NCI-H187 (cell line): ENCODE measurements at places on chromosomes 16 and 17.
A peak's percentile ranks its signal among the peaks of the same experiment; 100 is the strongest.

- DNase-seq = peak; percentile 82
Measured at GRCh38 chr16:84186685-84187437, at the start of gene TAF1C. Gene TAF1C (minus strand): TSS chr16:84187057. CDS start chr16:84184988, 2,069 bp downstream.

DNA sequence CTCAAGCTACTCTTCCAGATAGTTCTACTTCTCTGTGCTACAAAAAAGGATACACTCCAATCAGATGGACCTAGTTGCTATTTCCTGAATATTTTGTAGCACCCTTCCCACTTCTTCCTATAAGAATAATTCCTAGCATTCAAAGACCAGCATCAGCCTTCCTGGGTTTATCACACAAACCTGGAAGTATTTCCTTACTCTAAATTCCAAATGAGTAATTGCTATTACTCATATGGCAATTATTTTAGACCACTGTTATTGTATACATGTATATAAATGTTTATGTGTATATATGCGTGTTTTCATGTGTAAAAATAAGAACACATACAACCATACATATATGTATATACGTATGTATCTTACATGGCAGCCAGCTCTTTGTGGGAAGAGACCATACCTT, 130.6 kb downstream of the MYO1D start:
- no peak for DNase-seq

- DNase-seq = no peak
Measured at GRCh38 chr17:64020056-64020766, at the start of gene ICAM2. Gene ICAM2 (minus strand): TSS chr17:64020633. CDS start chr17:64006691, 13,942 bp downstream.

GRCh38 chr17:2172077-2172851, 117.4 kb downstream of the HIC1 start:
- DNase-seq = no peak

GRCh38 chr16:86604436-86605193, 26.3 kb downstream of the FOXL1 start:
- DNase-seq = no peak

GRCh38 chr17:81294512-81295030, 536 bp downstream of the SLC38A10 start:
- DNase-seq = no peak

DNA sequence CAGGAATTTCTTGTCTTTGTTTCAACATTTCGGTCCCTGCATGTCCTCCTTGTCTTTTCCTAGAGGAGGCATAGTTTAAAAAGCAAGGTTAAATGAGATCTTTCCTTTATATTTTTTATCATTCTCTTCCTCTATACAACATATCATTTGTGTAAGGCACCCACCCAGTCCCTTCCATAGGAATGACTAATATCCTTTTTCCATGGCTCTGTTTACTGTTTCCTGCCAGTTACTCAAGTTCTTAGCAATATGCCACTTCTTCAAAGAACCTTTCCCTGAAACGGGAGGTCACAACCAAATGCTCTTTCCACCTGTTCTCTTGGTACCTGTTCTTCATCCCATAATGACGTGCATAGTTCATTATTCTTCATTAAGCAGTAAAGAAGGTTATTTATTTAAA, 1237.1 kb upstream of the GOT2 start:
- no peak for DNase-seq

GRCh38 chr17:29949696-29950095, 8.3 kb downstream of the EFCAB5 start:
- peak; percentile 82 for DNase-seq

- DNase-seq = no peak
Measured at GRCh38 chr17:34739386-34739785, 160.0 kb downstream of the TMEM132E start.

DNA sequence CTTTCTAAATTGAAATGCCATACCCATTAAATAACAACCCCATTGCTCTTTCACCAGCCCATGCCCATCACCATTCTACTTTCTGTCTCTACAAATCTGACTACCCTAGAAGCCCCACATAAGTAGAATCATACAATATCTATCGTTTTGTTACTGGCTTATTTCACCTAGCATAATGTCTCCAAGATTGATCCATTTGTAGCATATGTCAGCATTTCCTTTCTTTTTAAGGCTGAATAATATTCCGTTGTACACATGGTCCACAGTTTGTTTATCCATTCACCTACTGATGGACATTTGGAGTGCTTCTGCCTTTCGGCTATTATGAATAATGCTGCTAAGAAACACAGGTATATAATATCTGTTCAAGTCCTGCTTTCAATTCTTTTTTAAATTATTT, 393.1 kb upstream of the SOX9 start:
- DNase-seq = no peak

DNA sequence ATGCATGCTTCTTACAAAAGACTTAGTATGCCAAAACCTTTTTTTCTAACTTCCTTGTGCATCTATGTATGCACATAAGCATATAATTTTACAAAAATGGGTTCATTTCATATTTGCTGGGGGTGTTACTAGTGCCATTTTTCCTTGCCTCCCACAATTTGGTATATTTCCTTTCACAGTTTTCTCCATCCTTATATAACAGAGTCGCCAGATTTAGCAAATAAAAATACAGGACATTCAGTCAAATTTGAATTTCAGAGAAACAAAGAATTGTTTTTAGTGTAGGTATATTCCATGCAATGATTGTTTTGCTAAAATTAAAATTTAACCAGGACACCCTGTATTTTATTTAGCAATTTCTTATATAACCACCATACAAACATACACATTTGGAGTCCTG, 4.0 kb upstream of the FBXO39 start:
- no peak for DNase-seq

DNA sequence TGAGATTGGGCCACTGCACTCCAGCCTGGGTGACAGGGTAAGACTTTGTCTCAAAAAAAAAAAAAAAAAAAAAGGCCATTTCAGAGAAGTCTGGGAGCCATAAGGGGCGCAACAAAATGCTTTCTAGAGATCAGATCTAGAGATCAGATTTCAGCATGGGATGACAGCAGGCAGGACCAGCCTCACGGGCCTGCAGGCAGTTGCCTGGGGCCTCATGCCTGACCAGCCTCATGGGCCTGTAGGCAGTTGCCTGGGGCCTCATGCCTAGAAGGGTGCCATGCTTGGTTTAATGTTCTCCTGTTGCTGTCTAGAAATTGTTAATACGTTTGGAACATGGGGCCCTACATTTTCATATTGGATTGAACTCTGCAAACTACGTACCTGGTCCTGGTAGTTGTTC, 59.4 kb downstream of the MARF1 start:
- DNase-seq = no peak

DNA sequence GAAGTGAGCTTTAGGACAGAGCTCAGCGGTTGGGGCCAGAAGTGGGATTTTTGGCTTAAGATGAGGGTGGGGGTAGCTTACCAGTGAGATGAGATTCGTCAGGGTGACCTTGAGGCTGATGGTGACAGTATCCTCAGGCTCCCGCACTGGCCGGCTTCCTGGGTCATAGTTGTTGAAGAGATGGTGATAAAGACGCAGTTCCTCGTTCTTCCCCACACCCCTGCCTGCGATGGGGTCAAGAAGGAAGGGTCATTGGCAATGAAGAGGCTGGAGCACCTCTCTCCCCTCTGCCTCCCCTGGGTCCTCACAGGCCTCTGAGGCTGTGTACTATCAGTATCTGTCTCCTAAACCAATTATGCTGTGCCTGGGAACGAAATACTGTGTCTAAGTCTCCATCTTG, 358 bp downstream of the CHRNE start:
- no peak for DNase-seq

DNA sequence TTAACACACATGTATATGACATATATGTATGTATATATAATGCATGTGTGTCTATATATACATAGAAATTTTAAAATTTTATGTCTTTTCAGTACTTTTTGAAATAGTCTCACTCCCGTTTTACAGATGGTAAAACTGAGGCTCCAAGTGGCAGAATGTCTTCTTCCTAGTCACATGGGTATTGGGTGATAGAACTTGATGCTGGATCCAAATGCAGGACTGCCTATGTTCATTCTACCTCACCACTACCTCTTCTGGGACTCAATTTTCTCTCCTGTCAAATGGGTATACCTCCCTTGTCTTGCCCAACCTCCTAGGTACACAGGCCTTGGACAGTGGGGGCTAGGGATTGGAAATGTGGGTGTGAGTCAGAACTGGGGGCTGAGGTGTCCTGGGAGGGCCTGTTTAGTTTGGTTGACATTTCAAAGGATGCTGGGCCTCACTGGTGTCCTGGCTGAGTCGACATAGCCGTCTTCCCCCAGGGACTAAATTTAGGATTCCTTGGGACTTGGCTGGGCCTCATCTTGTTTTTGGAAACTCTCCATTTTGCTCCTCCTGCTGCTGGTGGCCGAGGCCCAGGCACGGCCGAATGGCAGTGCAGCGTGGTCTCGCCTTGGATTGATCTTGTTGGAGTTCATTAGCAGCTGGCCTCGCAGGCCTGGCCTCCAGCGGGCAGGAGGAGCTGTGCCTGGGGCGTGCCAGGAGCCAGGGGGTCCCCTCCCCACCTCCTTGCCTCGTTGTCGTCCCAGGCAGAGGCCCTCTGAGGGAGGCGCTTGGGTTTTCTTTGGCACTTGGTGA, 25.9 kb downstream of the NKD1 start:
- DNase-seq = no peak

DNA sequence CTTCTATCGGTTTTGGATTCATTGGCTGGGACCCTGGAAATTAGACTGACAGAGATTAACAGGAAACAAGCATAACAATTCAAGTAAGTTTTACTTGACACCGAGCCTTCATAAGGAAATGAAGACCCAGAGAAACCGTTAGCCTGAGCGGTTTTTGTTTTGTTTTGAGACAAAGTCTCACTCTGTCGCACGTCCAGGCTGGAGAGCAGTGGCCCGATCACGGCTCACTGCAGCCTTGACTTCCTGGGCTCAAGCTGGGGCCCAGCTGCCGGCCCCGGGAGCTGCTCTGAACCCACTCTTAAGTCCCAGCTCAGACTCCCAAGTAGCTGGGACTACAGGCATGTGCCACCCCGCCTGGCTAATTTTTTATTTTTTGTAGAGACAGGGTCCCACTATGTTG, 321.3 kb downstream of the SEC14L1 start:
- DNase-seq = no peak

- no peak for DNase-seq
Measured at GRCh38 chr16:12798846-12799245, 4.8 kb downstream of the CPPED1 start.

GRCh38 chr16:87366288-87366687, 17.3 kb downstream of the FBXO31 start:
- DNase-seq = no peak

- no peak for DNase-seq
Measured at GRCh38 chr16:76222853-76223252, 54.3 kb upstream of the CNTNAP4 start.

DNA sequence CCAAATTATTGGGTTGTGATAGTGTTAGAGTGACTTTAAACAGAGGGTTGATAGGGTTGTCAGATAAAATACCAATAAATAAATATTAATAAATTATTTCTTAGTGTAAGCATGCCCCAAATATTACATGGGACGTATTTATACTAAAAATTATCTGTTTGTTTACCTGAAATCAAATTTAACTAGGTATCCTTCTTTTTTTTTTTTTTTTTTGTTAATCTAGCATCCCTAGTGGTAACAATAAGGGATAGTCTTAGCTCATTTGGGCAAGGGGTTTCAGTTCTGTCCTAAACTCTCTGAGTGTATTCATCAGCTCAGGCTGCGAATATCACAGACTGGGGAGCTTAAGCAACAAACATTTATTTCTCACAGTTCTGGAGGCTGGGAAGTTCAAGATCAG, 1.3 kb downstream of the CLEC19A start:
- DNase-seq = no peak

DNA sequence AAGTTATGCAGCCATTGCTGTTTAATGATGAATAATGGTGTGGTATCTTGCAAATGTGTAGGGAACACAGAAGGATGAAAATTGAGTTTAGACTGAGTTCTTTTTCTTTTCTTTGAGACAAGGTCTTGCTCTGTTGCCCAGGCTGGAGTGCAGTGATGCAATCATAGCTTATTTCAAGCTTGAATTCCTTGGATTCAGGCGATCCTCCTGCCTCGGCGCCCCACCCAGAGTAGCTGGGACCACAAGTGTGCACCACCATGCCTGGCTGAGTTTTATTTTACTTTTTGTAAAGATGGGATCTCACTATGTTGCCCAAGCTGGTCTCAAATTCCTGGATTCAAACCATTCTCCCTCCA, 74.6 kb upstream of the TBC1D3K start:
- DNase-seq = no peak

DNA sequence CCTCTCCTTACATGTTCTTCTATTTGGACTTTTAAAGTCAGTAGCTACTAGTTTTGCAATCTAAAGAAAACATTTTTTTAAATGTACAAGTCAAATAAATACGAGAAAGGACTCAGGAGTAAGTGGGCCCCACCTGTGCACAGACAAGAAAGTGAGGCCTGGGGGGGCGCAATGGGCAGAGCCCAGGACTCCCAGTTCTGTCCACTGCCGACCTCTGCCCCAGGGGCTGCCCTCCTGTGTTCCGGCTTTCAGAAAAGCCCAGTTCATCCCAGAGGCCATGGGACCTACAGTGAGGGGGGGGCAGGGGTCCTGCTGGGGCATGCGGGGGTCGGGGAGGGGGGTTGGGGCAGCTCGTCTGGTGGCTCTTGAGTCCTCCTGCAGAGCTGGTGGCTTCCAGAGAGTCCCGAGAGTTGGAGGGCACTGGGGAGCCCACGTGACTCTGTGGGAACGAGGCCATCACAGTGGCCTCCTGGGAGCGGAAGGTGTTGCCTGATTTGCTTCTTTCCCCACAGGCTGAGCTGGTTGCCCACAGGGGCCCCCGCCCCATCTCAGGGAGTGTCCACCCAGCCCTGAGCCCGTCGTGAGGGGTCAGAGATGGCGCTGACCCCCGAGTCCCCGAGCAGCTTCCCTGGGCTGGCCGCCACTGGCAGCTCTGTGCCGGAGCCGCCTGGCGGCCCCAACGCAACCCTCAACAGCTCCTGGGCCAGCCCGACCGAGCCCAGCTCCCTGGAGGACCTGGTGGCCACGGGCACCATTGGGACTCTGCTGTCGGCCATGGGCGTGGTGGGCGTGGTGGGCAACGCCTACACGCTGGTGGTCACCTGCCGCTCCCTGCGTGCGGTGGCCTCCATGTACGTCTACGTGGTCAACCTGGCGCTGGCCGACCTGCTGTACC, 2.4 kb downstream of the UTS2R start:
- no peak for DNase-seq

DNA sequence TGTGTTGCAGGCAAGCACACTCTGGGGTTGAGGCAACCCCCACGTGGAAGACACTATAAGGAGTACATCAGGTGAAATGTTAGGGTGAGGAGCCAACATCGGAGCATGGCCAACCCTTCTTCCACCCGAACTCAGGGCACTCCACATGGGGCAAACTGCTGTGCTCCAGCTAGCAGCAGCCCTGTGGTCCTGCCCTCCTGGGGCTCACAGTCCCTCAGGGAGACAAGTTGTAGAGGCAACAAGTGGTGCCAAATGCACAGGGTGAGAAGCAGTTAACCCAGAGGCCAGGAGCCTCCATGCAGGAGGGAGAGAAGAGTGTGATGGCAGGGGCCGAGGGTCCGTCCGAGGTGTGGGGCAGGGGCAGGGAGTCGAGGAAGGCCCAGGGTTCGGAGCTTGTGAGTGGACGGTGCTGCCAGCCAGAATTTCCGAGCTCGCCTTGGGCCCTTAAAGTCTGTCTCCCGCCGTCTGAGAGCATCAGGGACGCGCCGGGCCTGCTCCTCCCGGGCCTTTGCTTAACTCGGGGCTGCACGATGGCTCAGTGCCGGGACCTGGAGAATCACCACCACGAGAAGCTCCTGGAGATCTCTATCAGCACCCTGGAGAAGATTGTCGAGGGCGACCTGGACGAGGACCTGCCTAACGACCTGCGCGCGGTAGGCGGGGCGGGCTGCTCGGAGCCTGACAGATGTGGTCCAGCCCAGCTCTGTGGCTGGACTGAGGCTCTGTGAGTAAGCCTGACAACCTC, 32.3 kb downstream of the ATPAF2 start:
- no peak for DNase-seq
